ENCODE measurements at places on chromosomes 7 and 10.

DNA sequence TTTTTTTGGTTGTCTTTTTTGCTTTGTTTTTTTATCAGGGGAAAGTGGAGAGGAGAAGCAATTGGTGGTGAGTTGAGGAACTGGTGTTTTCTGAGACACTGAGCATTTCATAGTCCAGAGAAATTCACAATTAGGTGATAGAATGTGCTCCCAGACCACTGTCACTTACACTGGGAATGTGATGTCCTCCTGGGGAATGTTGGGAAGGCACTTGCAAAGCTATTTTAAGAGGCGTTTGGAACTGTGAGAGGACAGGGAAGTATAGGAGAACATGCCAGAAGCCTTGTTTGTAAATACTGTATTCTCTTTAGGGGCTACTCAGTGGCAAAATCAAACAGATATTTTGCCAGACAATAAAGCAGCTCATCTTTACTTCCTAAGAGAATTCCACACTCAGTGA is 16.0 kb downstream of the CHRM2 start:
- DNase-seq: no peak

- DNase-seq: no peak
Measured at GRCh38 chr7:135320268-135320667, 86.6 kb downstream of the STRA8 start.

GRCh38 chr7:22858640-22859561 is 36.3 kb upstream of the TOMM7 start:
- DNase-seq: no peak

GRCh38 chr7:95365151-95365550 is 31.0 kb downstream of the PON3 start:
- DNase-seq: no peak

- no peak for DNase-seq
Measured at GRCh38 chr10:104045151-104046089, 40.3 kb downstream of the COL17A1 start.

- DNase-seq: no peak
Measured at GRCh38 chr10:5506751-5507648, 7.6 kb upstream of the CALML5 start.

- no peak for DNase-seq
Measured at GRCh38 chr7:148623586-148624282, 33.2 kb downstream of the C7orf33 start.

- DNase-seq: no peak
Measured at GRCh38 chr7:127791446-127792189, 139.6 kb downstream of the SND1 start.

DNA sequence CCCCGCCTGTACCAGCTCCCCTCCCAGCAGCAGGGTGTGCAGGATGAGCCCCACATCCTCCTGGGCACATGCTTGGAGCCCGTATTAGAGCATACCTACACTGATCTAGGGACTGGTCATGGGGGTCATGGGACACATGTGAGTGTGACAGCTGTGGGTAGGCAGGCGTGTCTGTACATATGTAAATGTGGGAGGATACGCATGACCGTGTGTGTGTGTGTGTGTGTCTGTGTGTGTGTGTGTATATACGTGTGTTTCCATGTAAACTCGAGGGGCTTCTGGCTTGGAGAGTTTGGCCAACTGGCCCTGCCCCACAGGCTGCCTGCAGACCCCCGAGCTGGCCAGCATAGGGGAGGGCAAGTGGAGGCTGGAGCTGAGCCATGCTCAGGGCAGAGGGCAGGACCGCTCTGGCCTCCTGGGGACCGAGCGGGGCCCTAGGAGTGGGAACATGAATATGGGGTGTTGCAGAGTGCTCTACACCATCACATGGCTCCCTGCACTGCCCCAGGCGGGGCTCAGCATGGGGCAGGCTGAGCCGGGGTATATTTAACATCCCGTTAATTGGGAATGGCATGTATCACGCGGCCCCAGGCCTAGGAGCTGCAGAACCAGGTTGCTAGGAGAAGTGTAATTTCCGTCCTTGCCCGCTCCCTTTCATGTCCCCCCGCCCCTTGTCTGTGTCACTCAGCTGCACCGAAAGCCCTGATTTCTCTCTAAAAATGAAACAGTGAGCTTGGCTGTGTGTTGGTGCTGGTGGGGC is 152.7 kb upstream of the PCBD1 start:
- no peak for DNase-seq

- DNase-seq: peak; percentile 50
Measured at GRCh38 chr7:142603870-142604448, 145.3 kb upstream of the PRSS1 start.

DNA sequence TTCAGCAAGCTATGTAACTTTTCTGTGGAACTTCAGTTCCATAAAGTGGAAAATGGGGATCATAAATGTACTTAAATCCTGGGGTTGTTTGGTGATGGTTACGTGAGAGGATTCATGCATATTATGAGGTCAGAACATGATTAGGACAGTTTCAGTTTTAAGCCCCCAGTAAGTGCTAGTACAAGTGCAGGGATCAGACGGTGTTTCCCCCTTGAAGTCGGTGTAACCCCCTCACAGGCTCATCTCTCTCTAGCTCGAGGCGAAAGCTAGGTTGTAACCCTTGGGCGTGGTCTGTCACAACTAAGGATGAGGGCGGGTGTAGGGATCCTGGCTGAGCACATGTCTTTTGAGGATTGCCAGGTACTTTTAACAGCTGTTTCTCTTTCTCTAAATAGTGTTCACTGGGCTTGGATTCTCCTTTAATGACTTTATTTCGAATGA is 84.7 kb downstream of the SPAG6 start:
- DNase-seq: no peak

- no peak for DNase-seq
Measured at GRCh38 chr7:93914581-93915066, 6.9 kb upstream of the GNG11 start.

DNA sequence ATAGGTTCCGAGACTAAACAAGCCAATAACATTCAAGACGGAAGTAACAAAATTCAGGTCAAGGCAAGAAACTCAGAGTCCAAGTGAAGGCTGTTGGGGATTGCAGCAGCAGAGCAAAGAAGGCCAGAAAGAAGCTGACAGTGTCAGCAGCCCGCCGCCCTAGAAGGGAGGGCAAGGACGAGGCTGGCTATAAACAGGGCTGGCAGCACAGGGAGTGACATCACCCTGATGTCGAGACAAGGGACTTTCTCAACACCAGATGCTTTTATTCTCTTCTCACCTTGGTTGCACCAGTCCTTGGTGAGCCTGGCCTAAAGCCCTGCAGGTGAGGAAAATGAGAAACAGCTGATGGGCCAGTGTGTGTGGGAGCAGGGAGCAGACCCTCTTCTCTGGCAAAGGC is 687.7 kb upstream of the NRP1 start:
- no peak for DNase-seq

- no peak for DNase-seq
Measured at GRCh38 chr7:155071121-155071651, 1.1 kb downstream of the HTR5A start.

DNA sequence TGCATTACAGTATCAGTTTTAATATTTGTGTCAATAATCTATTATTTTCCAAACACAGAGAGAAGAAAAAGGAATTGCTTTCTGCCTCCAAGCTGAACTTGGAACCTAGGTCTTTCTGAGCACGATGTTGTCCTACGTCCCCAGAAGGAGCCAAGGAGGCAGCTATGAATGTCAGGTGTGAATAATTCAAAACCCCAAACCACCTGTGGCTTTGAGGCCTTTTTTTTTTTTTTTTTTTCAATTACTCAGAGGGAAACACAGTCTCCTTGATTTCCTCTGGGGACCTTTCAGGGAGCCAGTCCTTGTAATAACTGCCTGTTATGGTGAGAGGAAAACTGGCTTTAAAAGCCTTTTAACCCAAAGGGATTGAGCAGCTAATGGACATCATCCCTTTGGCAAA is 8.3 kb downstream of the GPR85 start:
- no peak for DNase-seq

GRCh38 chr7:14842523-14842922 is 60.0 kb downstream of the DGKB start:
- DNase-seq: no peak

- no peak for DNase-seq
Measured at GRCh38 chr7:121212036-121212435, 116.8 kb upstream of the WNT16 start.

- DNase-seq: no peak
Measured at GRCh38 chr7:44987457-44987856, 8.6 kb upstream of the MYO1G start.

GRCh38 chr10:127392351-127393235 is 156.5 kb upstream of the NPS start:
- DNase-seq: no peak

- no peak for DNase-seq
Measured at GRCh38 chr7:41708581-41709358, 5.9 kb upstream of the INHBA start.

- no peak for DNase-seq
Measured at GRCh38 chr10:112456533-112456932, 9.5 kb downstream of the VTI1A start.

DNA sequence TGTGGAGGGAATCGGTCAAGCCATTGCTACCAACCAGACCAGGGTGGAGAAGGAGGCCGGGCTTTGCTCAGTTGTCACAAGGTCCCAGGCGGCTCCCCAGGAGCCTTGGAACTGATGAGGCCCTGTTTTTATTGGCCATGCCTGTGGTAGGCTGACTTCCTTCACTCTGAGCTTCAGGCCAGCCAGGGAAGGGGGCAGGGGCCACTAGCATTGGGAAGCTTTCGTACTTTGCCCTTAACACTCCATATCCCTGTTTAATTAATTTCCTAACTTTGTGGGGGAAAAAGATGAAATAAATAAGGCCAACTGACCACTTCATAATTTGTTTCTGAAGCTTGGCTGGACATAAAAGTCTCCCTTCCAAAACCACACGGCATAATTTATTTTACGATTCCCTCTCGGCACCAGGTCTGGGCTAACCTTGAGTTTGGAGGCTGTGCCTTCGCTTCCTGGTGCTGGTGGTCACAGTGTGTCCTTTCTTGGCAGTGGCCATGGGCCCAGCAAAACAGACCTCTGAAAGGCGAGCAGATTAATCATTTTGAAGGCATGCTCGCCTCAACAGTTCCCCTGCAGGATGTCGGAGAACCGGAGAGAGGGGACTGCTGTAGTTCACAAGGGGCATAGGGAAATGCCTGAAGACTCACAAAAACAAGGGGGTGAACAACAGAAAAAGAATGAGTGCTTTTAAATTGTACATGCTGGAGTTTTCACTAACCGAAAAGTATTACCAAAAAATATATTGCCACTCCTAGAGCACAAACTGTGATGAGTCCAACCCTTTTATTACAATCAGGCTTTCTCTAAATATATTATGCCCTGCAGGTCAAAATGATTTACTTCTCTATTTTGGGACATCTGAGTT is 966.0 kb downstream of the LRMDA start:
- no peak for DNase-seq

Data from stimulated activated CD4-positive, alpha-beta T cell treated with anti-CD3 and anti-CD28 coated beads, Interleukin-2, amount 100 ng/mL, for 24 hours (primary cell).